ENCODE measurements at places on chromosomes 3 and 15.

- no peak for DNase-seq
These were observed 176.2 kb downstream of the EFHB start for GRCh38 chr3:19757773-19758172.

GRCh38 chr3:31377045-31377642, 155.6 kb upstream of the STT3B start:
- DNase-seq = no peak

GRCh38 chr3:133506215-133506901, 67.1 kb upstream of the CDV3 start:
- DNase-seq = peak; percentile 98

DNA sequence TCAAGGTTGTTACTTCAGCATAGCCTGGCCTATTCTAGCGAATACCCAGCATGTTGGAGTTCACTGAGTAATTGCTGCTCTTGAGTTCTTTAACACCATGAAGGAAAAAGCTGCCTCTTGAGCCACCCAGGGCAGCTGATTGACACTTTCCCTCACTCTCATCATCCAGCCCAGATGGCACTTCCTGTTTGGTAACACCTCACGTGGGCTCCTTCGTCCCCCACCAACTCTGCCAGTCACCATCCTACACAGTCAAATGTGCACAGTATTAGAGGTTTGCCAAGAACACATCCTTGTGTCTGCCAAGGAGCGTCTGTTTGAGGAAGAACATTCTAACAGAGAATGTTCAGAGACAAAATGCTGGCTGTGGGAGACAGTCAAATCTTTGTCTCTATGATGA, 266.3 kb downstream of the RPLP1 start:
- DNase-seq = peak; percentile 36

- DNase-seq = no peak
These were observed 393.3 kb upstream of the CBLB start for GRCh38 chr3:106261915-106262683.

GRCh38 chr3:184459355-184459754, 79.5 kb downstream of the CHRD start:
- DNase-seq = no peak

- no peak for DNase-seq
These were observed 227.8 kb upstream of the LYSMD4 start for GRCh38 chr15:99961011-99961441.

DNA sequence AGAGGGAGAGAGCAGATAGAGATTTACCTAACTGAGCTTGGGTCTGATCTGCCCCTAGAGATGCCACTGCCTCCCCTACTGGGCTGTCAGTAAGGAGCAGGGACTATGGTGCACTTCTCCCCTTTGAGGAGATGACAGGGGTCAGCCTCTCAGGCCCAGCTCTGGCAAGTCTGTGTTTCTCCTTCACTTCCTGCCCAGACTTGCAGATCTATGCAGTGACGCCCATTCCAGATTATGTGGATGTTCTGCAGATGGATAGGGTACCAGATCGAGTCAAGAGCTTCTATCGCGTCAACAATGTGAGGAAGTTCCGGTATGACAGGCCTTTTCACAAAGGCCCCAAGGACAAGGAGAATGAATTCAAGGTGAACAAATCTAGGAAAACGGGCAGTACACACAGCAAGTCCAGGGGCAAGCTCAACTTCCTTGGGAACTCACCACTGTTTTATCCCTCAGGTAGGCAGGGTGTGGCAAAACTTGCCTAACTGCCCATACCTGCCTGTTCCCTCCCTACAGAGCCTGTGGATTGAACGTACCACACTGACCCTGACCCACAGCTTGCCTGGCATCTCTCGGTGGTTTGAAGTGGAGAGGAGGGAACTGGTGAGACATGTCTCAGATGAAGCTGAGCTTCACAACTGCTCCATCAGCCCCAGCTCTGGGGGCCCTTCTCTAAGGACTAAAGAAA, 29.1 kb upstream of the MANF start:
- no peak for DNase-seq

DNA sequence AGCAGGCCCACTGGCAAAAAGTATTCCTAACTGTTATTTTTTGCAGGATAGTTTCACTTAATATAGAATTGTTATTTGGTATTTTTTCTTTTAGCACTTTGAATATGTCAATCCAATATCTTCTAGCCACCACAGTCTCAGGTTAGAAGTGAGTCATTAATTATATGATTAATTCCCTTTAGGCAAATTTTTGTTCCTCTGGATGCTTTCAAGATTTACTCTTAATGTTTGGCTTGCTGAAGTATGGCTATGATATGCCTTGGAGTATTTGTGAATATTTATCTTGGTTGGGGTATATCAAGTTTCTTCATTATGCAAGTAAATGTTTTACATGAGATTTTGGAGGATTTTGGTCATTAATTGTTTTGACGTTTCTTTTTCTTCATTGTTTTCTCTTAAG, 152.1 kb upstream of the ALCAM start:
- no peak for DNase-seq

- no peak for DNase-seq
These were observed 695.9 kb downstream of the OTOL1 start for GRCh38 chr3:162192340-162193029.

DNA sequence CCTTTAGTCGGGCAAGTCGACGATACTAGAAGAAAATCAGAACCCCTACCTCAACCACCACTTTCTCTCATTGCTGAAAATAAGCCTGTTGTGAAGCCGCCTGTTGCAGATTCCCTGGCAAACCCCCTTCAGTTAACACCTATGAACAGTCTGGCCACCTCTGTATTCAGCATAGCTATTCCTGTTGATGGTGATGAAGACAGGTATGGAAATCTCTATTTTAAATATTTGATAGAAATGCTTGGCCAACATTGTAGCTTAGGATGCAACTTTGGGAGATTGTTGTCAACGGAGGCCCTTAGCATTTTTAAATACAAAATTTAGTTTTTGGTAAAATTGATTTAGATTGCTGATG, 3.0 kb downstream of the TSC22D2 start:
- no peak for DNase-seq

Measured in MM.1S (cell line).